ENCODE measurements at places on chromosomes 1 and 21.

- no peak for DNase-seq
These were observed 169.0 kb downstream of the RYR2 start for GRCh38 chr1:237211031-237211430.

- no peak for DNase-seq
These were observed 82.8 kb upstream of the ST6GALNAC5 start for GRCh38 chr1:76784502-76784901.

DNA sequence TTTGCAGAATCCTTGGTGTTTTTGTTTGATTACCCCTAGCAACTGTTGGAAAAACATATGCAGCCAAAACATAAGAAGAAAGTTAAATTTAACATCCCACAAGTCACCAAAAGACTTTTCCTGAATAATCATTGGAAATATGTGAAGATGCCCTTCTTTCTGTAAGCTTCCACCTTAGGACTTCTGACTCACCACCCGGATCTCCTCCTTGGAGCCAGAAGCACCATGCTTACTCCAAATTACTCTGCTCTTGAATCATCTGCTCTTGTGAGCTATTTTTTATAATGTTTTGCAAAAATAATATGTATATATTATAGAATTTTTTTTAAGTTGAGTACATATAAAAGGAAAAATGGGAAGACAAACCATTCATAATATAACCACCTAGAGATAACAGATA lies 391.7 kb downstream of the KCTD3 start:
- no peak for DNase-seq

GRCh38 chr1:199040076-199040905 lies 401.5 kb downstream of the PTPRC start:
- no peak for DNase-seq

DNA sequence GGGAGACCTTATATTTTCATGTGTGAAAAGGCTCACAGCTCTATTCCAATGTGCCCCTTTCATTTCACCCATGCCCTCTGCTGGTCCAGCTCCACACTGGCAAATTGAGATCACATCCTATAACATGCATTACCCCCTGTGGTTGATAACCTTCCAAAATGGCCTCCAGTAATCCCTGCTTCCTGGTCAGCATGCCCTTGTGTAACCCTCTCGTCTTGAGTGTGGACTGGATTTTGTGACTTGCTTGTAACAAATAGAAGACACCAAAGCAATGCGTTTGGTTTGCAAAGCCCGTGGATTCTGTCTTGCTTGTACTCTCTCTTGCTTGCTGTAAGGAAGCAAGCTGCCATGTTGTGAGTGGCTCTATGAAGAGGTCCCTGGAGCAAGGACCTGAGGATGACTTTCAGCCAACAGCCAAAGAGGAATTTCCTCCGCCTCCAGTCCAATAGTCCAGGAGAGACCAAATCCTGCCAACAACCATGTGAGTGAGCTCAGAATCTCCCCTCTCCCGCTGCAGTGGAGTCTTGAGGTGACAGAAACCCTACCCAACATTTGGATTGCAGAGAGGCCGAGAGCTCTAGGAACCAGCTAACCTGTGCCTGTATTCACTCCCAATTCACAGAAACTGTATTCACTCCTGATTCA lies 17.4 kb downstream of the KCNA10 start:
- DNase-seq: no peak

- DNase-seq: no peak
These were observed 29.6 kb downstream of the GNG12 start for GRCh38 chr1:67803380-67804279.

DNA sequence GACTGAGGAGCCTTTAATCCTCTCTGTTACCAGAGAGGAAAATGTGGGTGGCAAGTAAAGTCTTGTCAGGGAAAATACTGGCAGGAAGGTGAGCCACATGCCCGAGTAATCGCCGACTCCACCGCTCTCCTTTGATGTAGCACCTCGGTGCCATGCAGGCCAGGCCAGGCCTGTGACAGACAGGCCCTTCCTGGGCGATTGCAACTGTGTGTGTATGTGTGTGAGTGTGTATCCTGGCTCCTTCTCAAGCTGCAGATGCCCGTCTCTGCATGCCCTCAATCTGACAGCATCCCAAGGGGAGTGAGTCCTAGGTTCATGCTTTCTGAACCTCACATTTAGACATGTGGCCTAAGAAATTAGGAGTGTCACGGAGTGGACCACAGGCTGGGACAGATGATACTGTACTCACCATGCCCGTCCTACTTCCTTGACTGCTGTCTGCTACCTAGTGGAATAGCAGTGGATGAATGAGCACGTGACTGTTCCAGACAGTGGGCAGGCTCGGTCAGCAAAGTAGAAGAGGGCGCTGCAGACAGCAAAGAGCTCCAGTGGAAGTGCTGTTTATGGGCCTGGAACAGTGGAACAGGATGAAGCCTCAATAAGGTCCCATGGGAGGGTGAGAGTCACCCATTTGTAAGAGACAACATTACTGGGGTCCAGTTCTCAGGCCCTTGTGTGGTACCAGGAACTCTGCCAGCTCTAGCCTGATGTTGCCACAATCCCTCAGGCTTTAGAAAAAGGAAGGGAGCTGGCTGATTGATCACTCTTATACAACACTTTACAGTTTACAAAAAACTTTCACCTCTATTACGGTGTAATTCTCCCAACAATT lies 25.3 kb downstream of the SERTAD4 start:
- DNase-seq: no peak

- DNase-seq: no peak
These were observed 4.1 kb upstream of the FAM110D start for GRCh38 chr1:26154750-26155149.

DNA sequence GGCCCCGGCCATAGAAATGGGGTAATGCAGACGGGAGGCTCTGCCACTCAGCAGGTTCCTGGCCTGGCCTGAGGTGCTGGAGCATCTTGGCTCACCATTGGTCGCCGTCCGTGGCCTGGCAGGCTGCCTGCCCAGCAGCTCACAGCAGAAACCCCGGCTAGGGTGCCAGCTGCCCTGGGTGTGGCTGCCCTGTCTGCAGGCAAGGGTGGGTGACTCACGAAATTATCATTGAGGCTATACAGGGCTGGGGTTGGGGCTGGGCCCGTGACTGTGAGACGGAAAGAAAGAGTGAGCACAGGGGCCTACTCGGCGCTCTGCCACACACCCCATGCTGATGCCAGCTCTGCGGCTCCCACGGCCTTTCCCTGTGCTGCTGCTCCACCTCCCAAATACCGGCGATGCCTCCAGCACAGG lies 8.0 kb upstream of the PKP1 start:
- no peak for DNase-seq

GRCh38 chr1:234262754-234263105 lies 110.5 kb upstream of the COA6 start:
- no peak for DNase-seq

- DNase-seq: no peak
These were observed 21.6 kb downstream of the ARMH1 start for GRCh38 chr1:44696101-44696500.
